ENCODE measurements at places on chromosomes 4 and X. TPM values are rescaled to one million over a fixed set of nuclear protein-coding genes. Genes with fewer than 3 reads are reported as not detected.

- DNase-seq, result no peak
These were observed 169.4 kb upstream of the NAP1L5 start for GRCh38 chr4:88866862-88867550.

- DNase-seq, result peak; percentile 80
These were observed 680 bp upstream of the ASMTL start for GRCh38 chrX:1453395-1453783.

GRCh38 chr4:146112389-146112788 is 63.1 kb upstream of the LSM6 start:
- DNase-seq, result no peak

Gene IL2
- not detected for total RNA-seq

Gene DRP2
- 0.05 TPM for total RNA-seq

- no peak for DNase-seq
These were observed 47.6 kb downstream of the CRMP1 start for GRCh38 chr4:5845035-5845905.

DNA sequence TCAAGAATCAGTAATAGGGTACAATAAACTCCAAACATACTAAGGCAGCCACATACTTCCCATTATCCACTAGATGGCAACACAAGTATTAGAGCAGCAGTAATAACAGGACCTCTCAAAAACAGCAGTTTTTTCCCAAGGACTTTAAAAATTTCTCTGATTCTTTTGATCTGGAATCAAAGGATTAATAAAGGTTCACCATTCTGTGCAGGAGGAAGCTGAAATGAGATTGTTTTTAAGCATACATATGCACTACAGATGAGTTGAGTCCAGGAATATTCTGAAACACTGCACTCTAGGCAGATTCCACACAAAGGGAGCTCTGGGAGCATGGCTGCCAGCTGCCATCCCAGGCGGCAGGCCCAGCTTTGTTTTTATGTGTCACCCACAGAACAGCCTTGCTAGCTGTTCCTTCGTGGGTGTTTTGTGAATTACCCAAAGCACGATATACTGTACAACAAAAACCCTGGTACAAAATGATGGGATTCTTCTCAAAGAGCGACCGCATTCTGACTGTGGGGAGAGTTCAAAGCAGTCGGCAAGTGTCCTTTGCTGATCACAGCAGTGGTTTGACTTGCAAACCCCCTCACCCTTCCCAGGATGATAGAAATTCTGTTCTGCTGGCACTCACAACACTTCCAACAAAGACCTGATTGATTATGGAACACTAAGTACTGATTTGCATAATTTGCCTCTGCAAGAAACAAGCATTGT is 61.0 kb downstream of the STX18 start:
- DNase-seq, result no peak

Gene ZNF630
- 1.7 TPM for total RNA-seq

DNA sequence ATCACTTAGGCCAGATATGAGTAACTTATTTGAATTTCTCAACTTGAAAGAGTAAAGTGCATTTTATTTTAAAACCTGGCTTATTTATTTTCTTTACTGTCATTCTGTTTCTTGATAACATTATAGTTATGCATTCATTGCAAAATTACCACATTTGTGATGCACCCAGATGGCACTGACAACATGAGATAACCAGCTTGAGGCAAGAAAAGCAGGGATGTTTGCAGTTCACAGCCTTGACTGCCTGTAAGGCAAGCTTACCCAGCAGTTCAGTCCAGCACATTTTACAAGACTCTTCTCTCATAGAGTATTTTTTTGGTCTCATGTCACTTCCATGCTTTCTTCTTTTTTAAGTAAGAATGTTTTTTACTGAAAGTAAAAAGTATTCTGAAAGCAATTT is 25.3 kb upstream of the EPGN start:
- DNase-seq, result no peak

GRCh38 chr4:139641218-139641617 is 24.4 kb upstream of the MGST2 start:
- DNase-seq, result no peak

DNA sequence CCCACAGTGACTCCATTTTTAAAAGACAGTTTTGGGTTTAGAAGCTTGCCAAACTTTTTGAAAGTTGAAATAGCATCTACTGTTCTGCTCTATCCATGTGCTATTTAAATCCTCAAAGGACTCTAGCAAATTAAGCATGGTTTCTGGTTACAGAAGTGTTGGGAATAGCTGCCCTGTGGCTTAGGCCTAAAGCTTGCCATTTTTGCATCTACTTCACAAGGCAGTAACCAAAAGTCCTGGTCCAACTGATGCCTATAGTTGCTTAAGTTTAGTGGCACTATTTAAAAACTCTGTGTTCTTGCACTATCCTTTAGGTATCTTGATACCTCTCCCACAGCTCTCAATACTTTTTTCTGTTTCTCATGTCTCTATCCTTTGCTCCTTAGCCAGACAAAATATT is 251.0 kb upstream of the GPC4 start:
- no peak for DNase-seq
